ENCODE measurements at places on chromosomes 7 and 10. TPM values are rescaled to one million over a fixed set of nuclear protein-coding genes. Genes with fewer than 3 reads are reported as not detected.

GRCh38 chr10:57638411-57638810 lies 629.3 kb downstream of the IPMK start:
- DNase-seq, result no peak

TMEM196 gene
- not detected for total RNA-seq

EBF3 gene
- total RNA-seq, result 3.6 TPM

CNNM1 gene
- total RNA-seq, result 0.68 TPM

- no peak for DNase-seq
These were observed 152.6 kb downstream of the RAPGEF5 start for GRCh38 chr7:22204312-22204711.

- DNase-seq, result no peak
These were observed 348.7 kb upstream of the SEMA3C start for GRCh38 chr7:81267508-81267907.

DNA sequence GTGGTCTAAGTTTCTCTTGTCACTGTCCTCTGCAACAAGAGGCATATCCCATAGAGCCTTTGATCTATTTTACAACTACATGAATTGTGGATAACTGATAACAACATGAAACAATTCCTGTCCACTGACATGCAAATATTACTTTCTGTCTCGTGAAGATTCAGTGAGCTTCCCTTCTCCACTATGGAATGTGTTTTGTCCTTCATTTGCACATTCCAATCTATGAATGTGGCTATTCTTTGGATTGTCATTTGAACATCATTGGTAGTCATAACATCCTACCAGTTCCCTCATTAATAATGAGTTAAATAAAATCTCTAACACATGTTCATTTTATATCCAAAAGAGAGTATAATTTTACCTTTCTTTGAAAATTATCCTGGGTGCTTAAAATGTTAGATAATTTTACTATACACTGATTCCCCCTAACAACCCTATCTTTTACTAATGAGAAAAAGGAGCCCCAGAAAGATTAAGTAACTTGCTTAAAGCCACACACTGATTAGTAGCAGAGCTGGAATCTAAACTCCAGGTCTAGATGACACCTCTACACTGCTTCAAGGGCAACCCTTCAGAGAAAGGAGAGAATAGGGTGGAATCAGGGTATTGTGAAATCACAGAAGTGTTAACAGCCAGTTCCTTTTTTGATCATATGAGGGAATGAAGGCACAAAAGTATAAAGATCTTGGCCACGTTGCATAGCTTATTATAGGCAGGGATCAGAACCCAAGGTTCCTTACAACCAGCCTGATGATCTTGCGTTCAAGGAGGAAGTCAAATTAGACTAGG lies 39.1 kb downstream of the PDE1C start:
- no peak for DNase-seq

- DNase-seq, result no peak
These were observed 41.5 kb downstream of the CFAP43 start for GRCh38 chr10:104190695-104191094.

HECW1 gene
- 0.28 TPM for total RNA-seq

DNA sequence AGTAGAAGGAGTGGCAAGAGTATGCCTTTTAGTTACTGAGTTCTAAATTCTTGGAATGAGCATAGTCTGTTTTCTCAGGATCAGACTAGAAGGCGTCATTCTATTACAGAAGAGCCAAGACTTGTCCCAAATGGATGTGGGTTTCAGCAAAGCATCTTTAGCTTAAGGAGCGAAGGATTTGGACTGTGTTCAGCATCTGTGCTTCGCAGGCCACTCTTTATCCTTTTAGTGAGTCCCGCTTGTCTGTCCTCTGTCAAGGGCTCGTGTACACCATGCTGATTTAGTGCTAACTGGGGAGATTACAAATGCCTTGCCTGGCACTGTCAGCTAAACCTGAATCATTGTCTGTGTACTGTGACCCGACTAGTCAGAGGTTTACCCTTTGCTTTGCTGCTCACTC lies 465.7 kb downstream of the AUTS2 start:
- no peak for DNase-seq

DNA sequence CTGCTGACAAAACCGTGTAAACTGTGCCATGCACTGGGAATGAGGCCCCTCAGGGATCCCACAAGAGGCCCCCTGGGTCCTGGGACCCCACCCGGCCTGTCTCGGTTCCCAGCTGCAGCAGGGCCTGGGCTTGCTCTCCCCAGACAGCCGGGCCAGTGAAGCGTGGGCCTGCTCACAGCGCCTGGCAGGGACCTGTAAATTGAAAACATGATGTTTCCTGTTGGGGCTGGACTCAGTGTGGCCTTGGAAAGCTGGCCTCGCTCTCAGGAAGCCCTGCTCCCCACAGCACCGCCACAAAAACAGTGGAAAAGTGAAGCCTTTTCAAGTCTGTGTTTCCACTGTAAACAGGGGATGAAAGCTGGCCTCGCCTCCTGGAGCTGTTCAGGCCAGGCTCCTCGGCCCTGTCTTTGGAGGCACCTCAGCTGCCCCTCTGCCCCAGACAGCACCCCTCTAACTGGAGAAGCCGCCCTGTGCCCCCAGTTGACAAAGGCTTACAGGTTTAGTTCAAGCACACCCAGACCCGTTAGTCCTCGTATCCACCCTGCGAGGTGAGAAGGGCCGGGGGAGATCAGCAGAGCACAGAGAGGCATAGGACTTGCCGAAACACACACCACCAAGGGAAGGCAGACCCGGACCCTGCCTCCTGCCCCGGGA lies 108.3 kb downstream of the ZMIZ1 start:
- no peak for DNase-seq
